ENCODE measurements at places on chromosomes 3 and 15.

DNA sequence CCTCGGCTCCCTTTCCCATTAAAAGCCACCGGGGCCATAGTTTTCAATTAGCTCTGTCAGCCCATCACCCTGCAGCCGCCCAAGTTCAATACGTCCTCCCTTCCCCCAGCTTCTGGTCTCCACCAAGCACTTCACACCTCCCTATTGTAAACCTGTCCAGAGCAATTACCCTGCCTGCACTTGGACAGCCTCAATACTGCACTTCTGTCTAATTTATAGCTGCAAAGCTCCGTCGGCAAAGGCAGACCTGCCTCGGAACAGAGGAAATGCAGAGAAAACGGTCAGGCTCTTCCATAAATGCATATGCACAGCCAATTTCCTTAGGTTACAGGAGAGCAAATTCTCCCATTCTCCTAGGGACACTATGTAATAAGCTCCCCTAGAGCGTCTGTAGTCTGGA lies 21.9 kb downstream of the LRIG1 start:
- no peak for DNase-seq

DNA sequence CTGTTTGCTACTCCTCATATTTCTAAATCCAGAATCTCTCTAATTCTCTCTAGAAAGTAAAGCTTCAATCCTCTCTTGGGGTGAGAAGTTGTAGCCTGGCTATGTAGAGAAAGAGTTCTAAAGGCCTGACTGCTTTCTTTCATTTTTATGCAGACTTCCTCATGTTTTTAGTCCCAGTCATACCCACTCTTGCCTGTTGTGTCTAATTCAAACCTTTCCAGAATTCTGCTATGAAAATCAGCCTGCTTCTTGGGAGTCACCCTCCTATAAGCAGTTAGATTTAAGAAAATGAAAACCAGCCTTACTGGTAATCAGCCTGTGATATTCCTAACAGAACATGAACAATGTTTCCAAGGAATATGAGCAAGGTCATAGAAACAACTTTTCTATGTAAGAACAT lies 14.8 kb upstream of the ZNF639 start:
- DNase-seq: no peak

GRCh38 chr3:188133219-188133618 lies 20.7 kb upstream of the LPP start:
- DNase-seq: no peak

DNA sequence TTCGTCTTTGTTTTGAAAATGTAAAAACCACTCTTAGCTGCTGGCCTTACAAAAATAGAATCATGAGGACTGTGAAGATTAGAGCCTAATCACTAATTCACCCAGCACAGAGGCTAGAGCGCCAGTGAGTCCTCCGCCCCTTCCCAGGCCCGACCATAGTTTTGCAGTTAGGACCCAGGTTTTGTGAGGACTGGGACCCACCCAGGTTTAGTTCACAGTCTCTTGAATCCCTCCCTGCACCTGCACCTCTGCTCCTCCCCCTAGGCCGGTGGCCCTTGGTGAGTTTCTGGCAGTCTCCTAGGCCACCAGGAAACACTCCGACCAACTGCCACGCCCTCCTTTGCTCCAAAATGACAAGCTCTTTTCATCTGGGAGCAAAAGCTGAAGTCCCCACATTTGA lies 136.0 kb upstream of the CCDC54 start:
- peak; percentile 45 for DNase-seq

All from hindlimb muscle (tissue), 1 donor.